ENCODE measurements at places on chromosomes 7 and 10.

- no peak for DNase-seq
Measured at GRCh38 chr10:32153931-32154330, 97.7 kb upstream of the KIF5B start.

DNA sequence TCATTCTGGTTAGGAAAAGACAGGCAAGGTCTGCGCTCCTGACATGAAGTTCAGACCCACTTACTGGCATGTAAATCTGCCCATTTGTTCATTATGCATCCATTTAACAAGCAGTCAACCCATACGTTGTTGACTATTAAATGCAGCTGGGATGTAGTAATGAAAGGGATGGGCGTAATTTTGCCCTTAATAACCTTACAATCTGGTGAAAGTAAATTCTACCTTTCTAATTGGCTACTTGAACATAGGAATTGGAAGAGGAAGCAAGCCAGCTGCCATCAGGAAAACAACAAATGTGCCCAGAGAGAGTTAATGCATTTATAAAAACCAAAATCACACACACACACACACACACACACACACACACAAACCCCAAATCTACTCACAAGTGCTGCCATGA, 170.2 kb upstream of the PITRM1 start:
- DNase-seq: no peak

GRCh38 chr10:137031-137430, 1.8 kb downstream of the ZMYND11 start:
- DNase-seq: peak; percentile 64

- DNase-seq: no peak
Measured at GRCh38 chr10:12717981-12718707, 283.4 kb downstream of the CCDC3 start.

Data from stimulated activated CD4-positive, alpha-beta T cell treated with anti-CD3 and anti-CD28 coated beads, Interleukin-15, amount 100 ng/mL, for 24 hours (primary cell).